ENCODE measurements at places on chromosomes 11 and 22.

DNA sequence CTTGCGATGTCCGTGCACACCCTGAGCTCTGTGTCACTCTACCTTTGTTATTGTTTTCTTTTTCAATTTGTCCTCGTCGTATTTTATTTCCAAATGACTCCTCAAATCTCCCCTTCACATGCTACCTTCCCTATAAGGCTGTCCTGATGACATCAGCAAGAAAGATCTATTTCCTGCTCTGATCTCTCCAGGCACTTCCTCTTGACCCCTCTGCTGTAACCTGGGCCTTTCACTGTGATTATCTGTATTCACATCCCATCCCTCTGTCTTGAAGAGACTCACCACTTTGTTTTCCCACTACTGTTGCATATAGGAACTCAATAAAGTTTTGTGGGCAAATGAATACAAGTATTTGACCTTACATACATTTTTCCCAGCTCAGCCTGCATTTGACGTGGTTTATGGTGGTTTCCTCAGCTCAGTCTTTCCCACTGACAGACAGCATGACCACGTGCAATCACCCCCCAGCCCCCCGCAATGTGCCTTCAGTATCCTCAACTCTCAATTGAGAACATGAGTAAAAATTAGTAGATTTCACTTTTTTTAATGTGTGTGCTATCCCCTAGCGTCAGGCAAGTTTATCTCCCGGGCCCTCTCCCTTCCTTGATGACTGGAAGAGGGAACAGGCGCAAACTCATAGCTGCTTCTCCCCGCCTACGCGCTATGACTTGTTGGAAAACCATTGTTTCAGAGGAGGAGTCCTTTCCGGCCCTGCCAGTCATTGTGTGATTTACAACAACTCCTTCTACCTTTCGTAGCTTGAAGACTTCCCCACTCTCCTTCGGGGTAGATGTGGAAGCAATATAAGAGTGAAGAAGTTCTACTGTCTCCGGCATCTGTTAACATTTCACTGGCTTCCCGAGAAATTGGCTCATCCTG is 498.5 kb downstream of the NTM start:
- peak; percentile 7 for DNase-seq

GRCh38 chr11:61777234-61778090 is 14.9 kb downstream of the TMEM258 start:
- no peak for DNase-seq

- DNase-seq: peak; percentile 55
These were observed 2.1 kb downstream of the APOBEC3B start for GRCh38 chr22:38984224-38984623.

DNA sequence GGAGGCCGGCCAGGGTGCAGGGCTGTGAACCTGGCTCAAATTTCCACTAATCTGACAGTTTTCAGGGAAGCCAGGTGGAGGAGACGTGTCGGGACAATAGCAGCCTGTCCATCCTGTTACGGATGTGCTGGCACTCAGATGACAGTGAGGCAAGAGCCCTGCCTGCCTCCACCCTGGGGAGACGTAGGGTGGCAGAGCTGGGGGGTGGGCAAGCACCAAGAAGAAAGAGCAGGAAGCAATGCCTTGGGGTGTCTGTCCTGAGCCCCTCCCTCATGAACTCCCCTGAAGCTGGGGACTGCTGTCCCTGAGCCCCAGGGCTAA is 10.0 kb upstream of the TRIM29 start:
- no peak for DNase-seq

DNA sequence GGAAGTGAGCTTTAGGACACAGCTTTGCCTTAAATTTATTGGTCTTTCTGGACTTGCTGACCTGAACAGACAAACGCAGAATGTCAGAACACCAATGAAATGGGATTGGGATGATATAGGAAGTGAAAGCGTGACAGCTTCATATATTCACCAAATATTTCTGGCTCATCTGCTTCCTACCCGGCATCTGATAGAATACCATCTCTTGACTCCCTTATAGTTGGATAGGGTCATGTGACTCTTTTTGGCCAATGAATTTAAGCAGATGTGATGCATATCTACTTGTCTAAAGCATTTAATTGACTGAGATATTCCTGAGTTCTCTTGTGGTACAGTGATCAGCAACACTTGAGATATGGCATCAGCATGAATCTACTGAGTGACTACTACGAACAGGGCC is 2.5 kb upstream of the CAPRIN1 start:
- peak; percentile 77 for DNase-seq

DNA sequence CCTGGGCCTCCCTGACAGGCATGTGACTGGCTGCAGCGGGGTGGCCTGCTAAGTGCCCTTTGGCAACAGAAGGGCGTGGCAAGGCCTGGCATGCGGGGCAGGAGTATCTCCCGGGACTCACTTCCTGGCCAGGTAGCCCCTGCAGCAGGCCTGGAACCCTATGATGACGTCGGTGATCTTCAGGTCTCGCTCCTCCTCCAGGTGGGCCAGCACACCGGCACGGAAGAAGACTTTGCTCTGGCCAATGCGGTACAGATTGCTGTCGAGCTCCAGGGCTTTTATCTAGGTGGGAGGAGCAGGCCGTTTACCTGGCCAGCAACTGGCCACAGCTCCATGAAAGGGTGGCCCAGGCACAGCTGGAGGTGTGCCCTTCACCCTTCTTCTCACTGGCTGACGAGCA is 50.9 kb downstream of the APOL1 start:
- DNase-seq: no peak

GRCh38 chr22:50507421-50507990 is at the start of gene LMF2:
TSS of gene LMF2 (minus strand) at chr22:50507702. CDS start at chr22:50507675, 27 bp downstream.
- DNase-seq: peak; percentile 80

DNA sequence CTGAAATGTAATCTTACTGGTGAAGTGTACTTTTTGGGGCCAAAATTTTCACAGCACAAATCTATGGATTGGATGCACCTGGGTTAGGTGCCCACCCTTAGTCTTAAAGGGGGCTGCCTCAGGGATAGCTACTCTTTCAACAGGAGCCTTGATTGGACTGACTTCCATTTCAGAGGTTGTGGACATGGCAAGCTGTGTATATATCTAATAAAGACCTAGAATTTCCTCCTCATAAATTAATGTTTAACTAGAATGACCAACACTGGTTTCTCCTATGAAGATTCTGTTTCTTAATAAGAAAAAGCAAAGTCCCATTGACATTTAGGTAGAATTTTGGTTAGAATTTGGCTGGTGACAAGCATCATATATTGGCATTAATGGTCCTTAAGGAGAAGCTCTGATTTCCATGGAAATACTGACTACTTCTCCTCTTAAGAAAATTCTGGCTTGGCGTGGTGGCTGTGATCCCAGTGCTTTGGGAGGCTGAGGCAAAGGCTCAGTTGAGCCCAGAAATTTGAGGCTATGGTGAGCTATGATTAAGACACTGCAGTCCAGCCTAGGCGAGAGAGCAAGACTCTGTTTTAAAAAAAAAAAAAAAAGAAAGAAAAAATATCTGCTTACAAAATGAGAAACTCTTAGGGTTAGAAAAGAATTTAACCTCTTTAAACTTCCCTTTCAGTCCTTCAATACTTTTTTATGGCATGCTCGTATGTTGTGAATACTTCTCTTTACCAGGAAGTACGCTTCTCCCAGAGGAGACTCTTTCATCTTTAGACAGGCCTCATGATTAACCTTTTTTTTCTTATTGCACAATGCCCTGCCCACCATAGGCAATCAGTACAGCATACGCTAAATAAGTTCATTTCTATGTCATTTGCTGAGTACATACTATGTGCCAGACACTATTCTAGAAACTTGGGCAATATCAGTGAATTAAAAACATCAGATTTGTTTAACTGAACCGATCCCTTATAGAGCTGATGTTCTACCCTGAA is 77.2 kb downstream of the PRR5L start:
- peak; percentile 79 for DNase-seq

DNA sequence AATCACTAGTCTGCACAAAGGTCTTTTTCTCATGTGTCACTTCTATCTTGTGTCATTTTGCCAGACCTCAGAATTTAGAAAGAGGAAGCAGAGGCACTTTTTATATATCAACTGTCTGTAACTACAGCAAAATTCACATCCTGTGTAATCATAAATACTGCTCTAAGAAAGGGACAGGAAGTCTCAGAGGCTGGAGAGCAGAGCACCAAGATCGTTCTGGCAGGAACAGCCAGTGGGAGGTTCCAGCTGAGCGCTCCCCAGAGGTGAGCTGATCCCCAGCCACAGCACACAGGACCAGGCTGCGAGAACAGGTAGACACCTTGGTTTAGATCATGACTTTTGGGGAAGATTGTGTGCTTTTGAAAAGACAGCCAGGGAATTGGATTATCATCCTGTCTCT is at the start of gene MS4A7:
Gene MS4A7, plus strand, starts transcription at position 179 of the 400 bp plus-strand sequence. CDS start 4,610 bp downstream, outside the sequence.
- peak; percentile 97 for DNase-seq

DNA sequence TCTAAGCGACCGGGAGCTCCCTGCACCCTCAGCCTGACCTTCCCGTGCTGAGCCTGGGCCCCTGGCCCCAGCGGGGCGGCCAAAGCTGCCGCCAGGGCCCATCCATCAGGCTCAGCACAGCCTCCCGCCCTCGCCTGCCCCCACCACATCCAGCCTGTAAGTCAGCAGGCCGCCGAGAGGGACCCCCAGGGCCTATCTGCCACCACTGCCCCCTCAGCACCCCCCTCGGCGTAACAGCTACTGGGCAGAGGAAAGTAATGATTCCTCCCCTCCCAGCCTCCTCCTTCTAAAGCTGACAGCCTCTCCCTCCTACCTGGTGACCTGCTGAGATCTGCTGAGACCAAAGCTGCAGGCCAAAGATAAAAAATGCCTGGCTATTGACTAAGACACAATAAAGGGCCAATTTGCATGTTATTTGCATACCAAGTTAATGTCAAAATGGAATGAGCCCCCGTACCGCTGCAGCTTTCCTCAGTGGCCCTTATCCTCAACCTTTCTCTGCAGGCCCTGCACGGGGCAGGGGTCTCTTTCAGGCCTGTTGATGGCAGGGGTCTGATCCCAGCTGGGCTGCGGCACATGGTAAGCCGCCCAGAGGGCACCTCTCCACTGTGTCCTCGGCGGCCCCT is 51.6 kb downstream of the RPUSD4 start:
- DNase-seq: no peak

- DNase-seq: no peak
These were observed 104.2 kb downstream of the MTNR1B start for GRCh38 chr11:93073508-93074280.

DNA sequence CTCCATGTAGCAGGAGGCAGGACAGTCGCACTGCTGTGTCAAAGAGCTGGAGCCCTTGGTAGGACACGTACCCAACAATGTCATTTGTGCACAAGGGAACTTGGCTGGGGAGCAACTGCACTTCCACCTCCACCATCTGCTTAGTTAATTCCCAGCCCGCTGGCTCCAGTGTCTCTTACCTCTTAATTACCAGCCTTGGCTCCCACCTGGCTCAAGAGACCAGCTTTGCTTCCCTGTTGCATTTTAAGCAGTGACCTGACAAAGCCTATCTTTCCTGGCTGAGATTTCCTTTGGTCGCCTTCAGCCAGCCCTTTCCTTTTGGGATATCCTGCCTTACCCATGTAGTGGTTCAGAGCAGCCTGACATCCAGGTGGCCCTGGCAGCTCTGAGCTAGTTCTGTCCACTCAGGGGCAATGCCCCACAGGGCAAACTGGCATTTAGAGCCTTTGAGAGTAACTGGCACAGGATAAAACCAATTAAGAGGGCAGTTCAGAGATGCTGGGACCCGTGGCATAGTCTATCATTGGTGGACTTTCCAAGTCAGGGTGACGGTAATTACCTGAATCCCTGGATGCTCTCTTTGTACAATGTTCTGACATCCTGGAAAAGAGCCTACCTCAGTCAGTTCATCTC is 212.6 kb upstream of the SORL1-AS1 start:
- no peak for DNase-seq

GRCh38 chr11:69398529-69399492 is 82.7 kb upstream of the LINC01488 start:
- DNase-seq: peak; percentile 56

- no peak for DNase-seq
These were observed 9.3 kb downstream of the MMP13 start for GRCh38 chr11:102946237-102946636.

DNA sequence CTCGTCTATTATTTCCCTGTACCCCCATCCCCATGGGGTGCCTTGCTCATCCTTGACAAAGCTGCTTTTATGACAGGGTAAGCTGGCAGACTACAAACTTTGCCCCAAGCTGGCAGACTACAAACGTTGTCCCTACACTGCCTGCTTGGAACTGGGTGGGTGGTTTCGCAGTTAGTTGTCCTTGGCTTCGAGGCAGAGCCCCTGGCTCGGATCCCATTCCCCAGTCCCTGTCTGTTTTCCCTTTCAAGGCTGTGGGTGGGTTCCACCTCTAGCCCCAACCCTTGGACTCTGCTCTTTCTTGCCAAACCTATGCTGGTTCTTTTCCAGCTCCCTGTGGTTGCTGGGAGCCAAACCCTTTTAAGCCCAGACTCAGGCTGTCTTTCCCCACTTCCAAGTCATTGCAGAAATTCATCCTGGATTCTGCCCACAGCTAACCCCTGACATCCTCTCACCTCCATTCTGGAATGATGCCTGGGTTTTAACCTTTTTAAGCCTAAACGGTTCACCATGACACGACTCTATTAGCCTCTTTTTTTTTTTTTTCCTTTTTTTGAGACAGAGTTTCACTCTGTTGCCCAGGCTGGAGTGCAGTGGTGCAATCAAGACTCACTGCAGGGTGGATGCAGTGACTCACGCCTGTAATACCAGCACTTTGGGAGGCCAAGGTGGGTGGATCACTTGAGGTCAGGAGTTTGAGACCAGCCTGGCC is 9.2 kb upstream of the RBM14 start:
- DNase-seq: peak; percentile 71

- DNase-seq: no peak
These were observed 280.7 kb downstream of the TTC28 start for GRCh38 chr22:28398981-28399380.

GRCh38 chr22:50012211-50013181 is at the start of gene IL17REL:
TSS of gene IL17REL (minus strand) at chr22:50012765. CDS start at chr22:50012646, 119 bp downstream.
- no peak for DNase-seq

GRCh38 chr11:4019891-4020290 is 74.7 kb upstream of the RRM1 start:
- no peak for DNase-seq

All from MV-4-11 (cell line).